ENCODE measurements at places on chromosomes 1 and 21. TPM values are rescaled to one million over a fixed set of nuclear protein-coding genes. Genes with fewer than 3 reads are reported as not detected.

Gene VCAM1
- 0.09 TPM for total RNA-seq

Gene USF1
- 44.7 TPM for total RNA-seq

Gene CALML6
- total RNA-seq = not detected

Gene IFI44L
- total RNA-seq = not detected

Gene JAM2
- total RNA-seq = not detected

Gene PTCH2
- total RNA-seq = 0.31 TPM

Gene TACSTD2
- total RNA-seq = not detected

Gene B3GALT5
- total RNA-seq = 0.18 TPM

Gene F13B
- total RNA-seq = not detected

Gene NTMT2
- not detected for total RNA-seq

Gene ZNF593OS
- total RNA-seq = not detected

Gene WDR77
- total RNA-seq = 44.8 TPM

Gene CCDC190
- total RNA-seq = not detected

Gene DDI2
- 7.5 TPM for total RNA-seq

Gene TTC22
- not detected for total RNA-seq

Gene RAB42
- 3.5 TPM for total RNA-seq

Gene CCDC185
- total RNA-seq = not detected

Gene USH2A
- total RNA-seq = not detected

Gene MROH7
- not detected for total RNA-seq

Gene RHCE
- total RNA-seq = 0.07 TPM

Gene OR2L8
- not detected for total RNA-seq

Gene CACNA1S
- not detected for total RNA-seq

Gene FMO5
- 0.35 TPM for total RNA-seq

Gene GFI1
- total RNA-seq = 0.67 TPM

Gene TOMM40L
- total RNA-seq = 11.8 TPM

Gene GNAT2
- total RNA-seq = 0.17 TPM

Gene LCA5L
- total RNA-seq = 1.9 TPM

Gene LCE3E
- total RNA-seq = not detected

Gene OR13G1
- total RNA-seq = not detected

Gene FCRL5
- 0.03 TPM for total RNA-seq

Gene SLC6A9
- total RNA-seq = 11.5 TPM

Gene MNDA
- not detected for total RNA-seq

Gene VAV3
- total RNA-seq = 0.29 TPM

Gene TCHH
- total RNA-seq = 0.31 TPM

Gene AGO1
- 3.0 TPM for total RNA-seq

Gene POU3F1
- not detected for total RNA-seq

Gene GMEB1
- 5.5 TPM for total RNA-seq

Gene FTCD
- not detected for total RNA-seq

Gene KRTAP13-2
- total RNA-seq = not detected

Gene ALPL
- 0.50 TPM for total RNA-seq

Gene GJA4
- total RNA-seq = not detected

Gene PLA2G2F
- total RNA-seq = not detected

Gene PTPN14
- 13.6 TPM for total RNA-seq

Gene SPRR4
- total RNA-seq = not detected

Gene LYPD8
- not detected for total RNA-seq

Gene SYNC
- 10.7 TPM for total RNA-seq

Gene DPH5
- 28.3 TPM for total RNA-seq

Gene KIF14
- 7.1 TPM for total RNA-seq

Gene PSMB4
- total RNA-seq = 428 TPM

Gene LMX1A
- not detected for total RNA-seq

Gene ZFP69B
- total RNA-seq = 1.3 TPM

Gene BCAR3
- total RNA-seq = 81.0 TPM

Gene CDC73
- 28.9 TPM for total RNA-seq
